ENCODE measurements at places on chromosomes 7 and 10.

DNA sequence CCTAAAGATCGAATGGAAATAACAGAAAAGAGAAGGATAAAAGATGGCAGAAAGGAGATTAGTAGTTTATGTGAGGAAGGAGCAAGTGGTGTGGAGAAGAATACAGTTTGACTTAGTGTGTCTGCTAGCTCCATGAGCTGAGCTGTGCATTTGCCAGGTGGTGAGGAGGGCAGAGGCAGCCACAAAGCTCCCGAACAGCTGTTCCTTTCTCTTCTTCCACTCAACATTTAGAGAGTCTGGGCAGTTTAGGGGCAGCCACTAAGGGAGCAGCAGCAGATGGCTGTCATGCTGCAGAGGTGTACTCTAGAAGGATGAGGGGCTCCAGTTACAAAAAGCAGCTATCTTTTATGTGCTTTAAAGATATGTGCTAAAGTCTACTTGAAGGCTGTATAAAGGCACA lies 674.4 kb downstream of the GRM8 start:
- DNase-seq, result no peak

- no peak for DNase-seq
Measured at GRCh38 chr10:108323274-108323798, 1158.8 kb upstream of the SORCS1 start.

- no peak for DNase-seq
Measured at GRCh38 chr10:80647173-80647833, 109.6 kb downstream of the SH2D4B start.

DNA sequence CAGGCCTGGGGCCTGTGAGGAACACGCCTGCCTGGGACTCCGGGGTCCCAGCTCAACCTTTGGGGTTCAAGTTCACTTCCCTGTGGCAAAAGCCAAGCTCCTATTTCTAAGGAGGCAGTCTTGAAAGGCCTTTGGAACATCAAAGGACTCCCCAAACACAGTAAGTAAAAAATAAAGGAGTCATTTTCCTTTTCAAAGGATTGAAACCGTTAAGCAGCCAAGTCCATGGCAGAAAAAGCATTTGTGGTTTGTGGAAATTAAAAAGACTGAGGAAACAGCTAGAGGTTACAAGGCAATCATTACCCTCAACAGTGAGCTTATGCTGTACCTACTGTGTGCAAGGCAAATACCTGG lies 200.8 kb downstream of the MYOF start:
- DNase-seq, result no peak

DNA sequence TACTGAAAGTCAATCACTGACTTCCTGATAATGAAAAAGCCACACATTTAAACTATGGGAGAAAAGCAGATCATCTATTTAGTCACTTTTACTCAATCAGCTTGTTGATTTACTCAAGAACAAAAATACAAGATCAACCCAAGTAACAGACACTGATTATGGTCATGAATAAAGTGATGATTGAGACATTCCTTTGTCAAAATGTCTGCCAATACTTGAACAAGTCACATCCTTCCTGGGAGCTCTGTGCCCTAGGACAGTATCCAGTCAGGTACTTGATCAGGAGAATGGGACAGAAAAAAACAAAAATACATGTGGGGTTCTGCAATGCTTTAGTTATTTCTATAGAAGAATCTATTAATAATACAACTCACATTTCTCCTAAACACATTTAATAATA lies 150.0 kb upstream of the NEBL start:
- DNase-seq, result no peak

GRCh38 chr7:90654718-90655427 lies 58.8 kb downstream of the CDK14 start:
- DNase-seq, result no peak

- DNase-seq, result no peak
Measured at GRCh38 chr10:101046332-101047238, 15.2 kb upstream of the KAZALD1 start.

DNA sequence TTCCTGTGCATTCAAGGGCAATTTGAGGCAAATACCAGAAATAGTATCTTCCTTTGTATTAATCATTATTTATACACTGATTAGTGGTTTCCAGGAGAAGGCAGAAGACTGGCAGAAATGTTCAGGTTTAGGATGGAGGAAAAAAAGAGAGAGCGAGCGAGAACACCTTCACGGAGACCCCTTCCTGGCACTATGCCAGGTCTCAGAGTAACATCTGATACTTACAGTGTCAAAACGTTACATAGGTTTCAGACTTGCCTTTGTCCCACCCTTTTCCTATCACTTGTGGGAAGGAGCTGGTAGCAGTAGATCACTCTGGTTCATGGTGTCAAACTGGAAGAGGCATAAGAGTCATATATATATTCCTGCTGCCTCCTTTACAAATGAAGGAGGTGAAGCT lies 652 bp downstream of the OR2A12 start:
- no peak for DNase-seq

DNA sequence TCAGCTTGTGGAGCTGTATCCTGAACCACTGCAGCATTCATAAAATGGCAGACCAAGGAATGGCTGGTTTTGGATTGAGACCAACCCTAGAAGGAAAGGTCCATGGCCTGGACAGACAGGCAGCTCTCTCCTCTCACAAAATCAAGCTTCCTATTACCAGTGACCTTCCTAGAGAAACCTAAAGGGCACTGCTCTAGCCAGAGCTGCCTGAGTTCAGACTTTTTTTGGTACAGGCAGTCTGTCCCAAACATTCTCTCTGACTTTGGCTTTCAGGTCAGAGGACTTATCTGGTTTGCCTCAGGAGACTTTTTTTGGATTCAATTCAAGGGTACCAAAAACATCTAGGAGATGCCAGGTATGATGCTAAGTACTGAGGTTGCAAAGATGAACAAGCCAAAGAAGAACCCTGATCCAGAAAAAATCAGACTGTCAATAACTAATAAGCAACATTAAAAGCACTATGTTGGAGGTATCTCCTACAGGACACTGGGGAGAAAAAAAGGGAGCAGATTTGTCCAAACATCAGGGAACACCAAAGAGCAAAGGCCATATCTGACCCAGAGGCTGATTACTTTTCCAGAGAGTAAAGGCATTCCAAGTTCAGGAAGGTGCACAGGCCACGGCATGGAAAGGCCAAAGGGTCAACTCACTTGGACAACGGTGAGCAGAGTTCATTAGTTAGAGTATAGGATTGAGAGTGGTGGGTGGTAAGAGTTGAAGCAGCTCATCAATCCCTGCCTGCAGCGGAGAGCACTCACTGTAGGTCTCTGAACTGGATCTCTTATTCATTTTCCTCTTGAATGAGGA lies 169.0 kb downstream of the CPEB3 start:
- DNase-seq, result no peak

- peak; percentile 71 for DNase-seq
Measured at GRCh38 chr10:44463511-44464121, 78.7 kb upstream of the CXCL12 start.

- peak; percentile 66 for DNase-seq
Measured at GRCh38 chr10:133438711-133439273, 14.4 kb upstream of the SPRN start.

DNA sequence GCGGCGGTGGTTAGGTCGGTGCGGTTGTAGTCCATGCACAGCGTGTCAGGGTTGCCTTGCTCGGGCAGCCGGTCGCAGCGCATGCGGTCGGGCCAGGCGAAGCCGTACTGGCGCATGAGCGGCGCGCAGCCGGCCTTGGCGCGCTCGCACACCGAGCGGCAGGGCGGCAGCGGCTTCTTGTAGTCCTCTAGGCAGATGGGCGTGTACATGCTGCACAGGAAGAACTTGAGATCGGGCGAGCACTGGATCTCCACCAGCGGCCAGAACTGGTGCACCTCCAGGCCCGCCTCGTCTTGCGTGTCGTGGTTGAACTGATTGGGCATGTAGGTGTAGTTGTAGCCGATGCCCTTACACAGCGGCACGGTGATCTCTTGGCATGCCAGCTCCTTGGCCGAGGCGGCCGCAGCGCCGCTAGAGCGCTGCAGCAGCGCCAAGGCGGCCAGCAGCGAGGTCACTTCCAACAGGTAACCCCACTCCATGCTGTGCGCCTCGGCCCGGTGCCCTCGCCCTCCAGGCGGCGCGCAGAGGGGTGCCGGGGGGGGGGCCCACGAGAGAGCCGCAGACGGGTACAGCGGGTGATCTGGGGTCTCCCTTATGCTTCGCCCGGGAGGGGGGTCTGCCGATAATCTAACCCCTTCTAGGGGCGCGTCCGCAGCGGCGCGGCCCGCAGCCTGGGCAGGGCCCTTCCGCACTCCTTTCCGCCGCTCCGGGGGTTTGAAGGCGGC lies 983 bp downstream of the FZD8 start:
- peak; percentile 36 for DNase-seq

DNA sequence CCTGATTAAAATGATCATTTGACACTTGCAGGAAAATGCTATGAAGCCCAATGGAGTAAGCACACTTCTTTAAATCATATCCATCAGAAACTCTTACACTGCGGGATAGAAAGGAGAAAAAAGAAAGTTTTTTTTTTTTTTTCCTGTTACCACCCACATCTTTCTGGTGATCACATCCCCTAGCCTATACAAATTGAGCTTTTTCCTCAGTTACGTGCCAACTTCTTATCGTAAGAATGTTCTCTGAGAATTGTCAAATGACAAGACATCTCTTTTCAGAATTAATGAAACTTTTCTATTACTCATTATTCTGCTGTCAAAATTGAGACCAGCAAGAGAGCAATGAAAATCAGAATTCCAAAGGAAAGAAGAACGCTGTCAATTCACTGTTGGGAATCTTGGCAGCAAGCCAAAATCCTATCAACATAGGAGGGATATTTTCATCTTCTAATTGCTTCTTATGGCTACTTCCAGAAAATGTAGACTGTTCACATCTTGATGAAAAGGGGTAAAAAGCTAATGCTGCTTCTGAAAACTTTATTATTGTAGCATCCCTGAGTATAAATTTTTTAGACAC lies 179.5 kb downstream of the ADAM12 start:
- no peak for DNase-seq

DNA sequence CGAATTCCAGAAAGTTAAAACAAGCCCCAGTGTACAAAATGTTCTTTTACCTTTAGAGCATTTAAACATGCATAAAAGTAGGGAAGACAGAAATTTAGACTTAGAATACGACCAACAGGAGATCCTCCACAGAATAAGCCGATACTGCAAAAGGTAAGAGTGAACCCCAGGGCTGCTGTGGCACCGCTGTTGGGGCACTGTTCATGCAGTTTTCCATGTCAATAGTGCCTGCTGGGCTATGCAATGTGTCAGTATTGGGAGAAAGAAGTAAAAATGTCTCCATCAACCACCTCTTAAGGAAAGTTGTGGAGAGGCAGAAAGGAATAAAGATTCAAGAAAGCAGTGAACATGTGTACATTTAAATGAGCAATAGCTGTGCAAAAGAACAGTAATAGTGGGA lies 326.5 kb upstream of the SEMA3C start:
- DNase-seq, result no peak

DNA sequence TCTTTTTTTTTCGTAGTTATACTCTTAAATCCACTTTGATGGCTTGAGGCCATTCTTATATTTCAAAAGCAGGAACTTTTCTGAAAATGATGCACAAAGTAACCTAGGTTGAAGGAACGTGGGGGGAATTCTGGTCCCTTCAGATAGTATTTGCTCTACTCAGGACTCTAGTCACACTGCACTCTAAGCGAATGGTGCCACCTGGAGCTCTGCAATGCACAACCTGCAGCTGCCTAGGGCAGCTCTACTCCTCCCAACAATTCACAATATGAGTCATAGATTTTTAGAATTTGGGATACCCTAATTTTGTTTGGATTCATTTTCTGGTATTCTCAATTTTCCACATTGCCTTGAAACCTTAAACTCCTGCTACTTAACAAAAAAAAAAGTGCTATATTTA lies 17.3 kb downstream of the SYPL1 start:
- no peak for DNase-seq

- no peak for DNase-seq
Measured at GRCh38 chr7:8893775-8894174, 460.4 kb downstream of the NXPH1 start.

DNA sequence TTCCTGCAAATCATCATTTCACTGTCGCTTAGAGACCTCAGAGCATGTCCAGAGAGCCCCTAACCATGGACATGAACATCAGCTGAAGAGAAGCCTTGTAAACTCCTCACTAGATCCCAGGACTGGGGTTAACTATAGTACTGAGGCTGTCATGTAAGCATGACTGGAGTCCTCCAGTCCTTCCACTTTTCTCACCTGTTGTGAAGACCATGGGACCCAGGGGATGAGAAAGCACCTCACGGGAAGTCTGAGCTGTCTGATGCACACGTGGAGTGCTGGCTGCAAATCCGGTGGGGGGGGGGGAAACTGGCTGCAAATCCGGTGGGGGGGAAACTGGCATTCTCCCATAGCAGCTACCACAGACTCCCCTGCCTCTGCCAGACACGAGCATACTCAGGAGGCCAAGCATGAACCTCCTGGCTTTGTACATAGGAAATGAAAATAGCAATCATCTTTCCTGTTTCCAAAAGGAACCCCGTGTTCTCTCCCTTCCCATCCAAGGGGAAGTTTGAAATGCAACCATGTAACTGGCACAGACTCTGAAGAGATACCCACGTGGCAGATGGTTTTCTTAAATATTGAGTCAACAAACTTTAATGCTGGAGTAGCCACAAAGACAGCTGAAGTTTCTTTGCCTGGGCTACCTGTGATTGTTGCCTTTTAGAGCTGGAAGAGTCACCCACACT lies 261.4 kb downstream of the ZMYND11 start:
- no peak for DNase-seq

All from MV-4-11 (cell line).